ENCODE measurements at places on chromosomes 13 and 19. TPM values are rescaled to one million over a fixed set of nuclear protein-coding genes. Genes with fewer than 3 reads are reported as not detected.

The C19orf85 gene
- total RNA-seq = not detected

The SUGT1 gene
- total RNA-seq = 60.7 TPM

The ICAM4 gene
- total RNA-seq = 0.59 TPM

The CEACAM8 gene
- total RNA-seq = not detected

The PPP2R1A gene
- 408 TPM for total RNA-seq

- no peak for DNase-seq
These were observed 303.4 kb downstream of the SPRY2 start for GRCh38 chr13:80037505-80037888.

DNA sequence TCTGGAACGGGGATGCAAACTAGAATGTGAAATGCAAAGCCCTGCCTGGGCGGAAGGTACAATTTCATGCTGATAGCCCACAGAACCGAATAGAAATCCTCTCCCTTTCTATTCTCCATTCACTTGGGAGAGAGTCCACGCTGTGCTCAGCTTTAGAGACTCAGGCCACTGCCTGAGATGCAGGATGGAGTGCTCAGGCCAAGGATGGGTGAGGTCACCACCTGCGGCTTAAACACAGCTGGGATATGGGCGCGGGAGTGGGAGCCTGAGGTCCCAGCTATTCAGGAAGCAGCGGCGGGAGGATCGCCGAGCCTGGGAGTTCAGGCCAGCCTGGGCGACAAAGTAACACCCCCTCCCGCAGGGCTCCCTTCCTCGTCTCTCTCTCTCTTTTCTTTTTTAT lies 446 bp upstream of the ZNF83 start:
- DNase-seq = peak; percentile 68

DNA sequence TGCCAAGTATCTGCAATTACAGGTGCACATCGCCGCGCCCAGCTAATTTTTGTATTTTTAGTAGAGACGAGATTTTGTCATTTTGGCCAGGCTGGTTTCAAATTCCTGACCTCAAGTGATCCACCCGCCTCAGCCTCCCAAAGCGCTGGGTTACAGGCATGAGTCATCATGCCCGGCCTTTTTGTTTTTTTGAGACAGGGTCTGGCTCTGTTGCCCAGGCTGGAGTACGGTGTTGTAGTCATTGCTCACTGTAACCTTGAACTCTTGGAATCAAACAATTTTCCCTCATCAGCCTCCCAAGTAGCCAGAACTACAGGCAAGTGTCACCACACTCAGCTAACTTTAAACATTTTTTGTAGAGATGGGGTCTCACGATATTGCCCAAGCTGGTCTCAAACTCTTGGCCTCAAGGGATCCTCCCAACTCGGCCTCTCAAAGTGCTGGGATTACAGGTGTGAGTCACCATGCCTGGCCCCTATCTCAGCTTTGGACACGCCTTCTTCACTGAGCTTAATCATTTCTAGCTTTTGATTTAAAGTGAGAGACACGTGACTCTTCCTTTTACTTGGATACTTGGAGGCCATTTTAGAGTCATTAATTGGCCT lies 4.0 kb upstream of the IRGC start:
- DNase-seq = no peak

DNA sequence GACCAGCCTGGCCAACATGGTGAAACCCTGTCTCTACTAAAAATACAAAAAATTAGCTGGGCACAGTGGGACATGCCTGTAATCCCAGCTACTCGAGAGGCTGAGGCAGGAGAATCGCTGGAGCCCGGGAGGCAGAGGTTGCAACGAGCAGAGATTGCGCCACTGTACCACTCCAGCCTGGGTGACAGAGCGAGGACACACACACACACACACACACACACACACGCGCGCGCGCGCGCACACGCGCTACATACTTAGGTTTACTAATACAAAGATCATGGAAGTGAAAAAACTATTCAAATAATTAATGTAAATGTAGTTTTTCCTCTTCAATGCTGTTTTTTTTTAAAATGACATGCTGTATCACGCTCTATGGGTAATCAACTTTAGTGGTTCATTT lies 58.5 kb upstream of the ZDHHC20 start:
- no peak for DNase-seq

GRCh38 chr13:84393981-84394625 lies 511.8 kb upstream of the SLITRK1 start:
- no peak for DNase-seq
